ENCODE measurements at places on chromosomes 12 and 14.

- no peak for DNase-seq
Observed at GRCh38 chr14:97120611-97121031, 323.4 kb downstream of the VRK1 start.

DNA sequence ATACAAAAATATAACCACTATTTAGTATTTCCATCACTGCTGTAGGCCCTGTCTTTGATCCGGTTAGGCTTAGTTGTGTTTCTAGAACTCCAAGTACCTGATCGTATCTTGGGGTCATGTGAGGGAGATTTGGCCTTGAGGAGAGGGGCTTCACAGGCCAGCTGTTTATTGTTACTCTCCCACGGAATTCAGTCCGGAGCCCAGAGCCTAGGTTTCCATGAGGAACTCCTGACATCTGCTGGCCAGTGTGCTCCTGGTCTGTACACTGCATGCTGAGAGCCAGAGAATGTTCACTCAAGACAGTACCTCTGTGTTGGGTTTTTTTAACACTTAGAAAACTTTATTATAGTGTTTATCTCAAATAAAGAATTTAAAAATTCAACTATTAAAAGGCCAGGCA lies 341.0 kb upstream of the TMEM132C start:
- DNase-seq = no peak

DNA sequence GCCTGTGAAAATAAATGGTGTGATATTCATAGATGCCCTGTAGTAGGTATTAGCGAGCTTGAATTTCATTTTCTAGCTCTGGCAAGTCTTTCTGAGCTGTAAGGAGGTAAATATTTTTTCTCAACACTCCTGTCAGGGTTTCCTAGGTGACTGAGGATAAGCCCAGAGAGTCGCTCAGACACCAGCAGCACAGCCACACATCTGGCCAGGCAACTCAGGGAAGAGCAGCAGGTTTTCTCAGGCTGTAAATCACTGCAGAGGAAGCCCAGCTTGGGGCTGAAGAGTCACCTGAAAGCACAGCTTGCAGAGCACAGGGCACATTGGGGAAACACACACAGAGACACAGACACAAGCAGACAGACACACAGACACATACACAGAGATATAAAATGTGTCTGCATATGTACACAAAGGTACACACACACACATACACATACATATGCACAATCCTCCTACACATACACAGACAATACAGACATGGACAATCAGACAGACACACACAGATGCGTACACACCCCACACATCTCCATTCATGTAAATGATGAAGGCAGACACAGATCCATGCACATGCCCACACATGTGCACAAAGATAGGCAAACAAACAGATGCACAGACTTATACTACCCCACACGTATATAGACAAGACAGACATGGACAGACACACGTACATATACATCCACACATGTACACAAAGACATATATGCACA lies 232.0 kb upstream of the TMTC1 start:
- DNase-seq = no peak

GRCh38 chr12:69840727-69841126 lies 15.7 kb downstream of the MYRFL start:
- no peak for DNase-seq

DNA sequence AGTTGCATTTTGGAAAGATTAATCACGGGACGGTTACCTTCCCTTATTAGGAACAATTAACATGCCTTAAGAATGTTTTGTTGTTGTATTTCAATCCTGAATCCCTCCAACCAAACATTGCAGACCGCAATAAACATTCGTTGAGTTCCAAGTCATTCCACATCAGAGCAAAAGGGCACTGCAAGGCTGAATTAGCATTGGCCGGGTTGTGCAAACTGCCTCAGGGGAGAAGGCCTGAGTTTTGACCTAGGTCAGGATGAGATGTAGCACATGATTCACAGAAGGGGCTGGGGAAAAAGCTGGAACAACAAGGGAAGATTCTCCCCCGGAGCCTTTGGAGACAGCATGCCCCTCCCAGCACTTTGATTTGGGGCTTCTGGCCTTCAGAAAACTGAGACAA lies 82.1 kb upstream of the BDKRB2 start:
- DNase-seq = no peak

DNA sequence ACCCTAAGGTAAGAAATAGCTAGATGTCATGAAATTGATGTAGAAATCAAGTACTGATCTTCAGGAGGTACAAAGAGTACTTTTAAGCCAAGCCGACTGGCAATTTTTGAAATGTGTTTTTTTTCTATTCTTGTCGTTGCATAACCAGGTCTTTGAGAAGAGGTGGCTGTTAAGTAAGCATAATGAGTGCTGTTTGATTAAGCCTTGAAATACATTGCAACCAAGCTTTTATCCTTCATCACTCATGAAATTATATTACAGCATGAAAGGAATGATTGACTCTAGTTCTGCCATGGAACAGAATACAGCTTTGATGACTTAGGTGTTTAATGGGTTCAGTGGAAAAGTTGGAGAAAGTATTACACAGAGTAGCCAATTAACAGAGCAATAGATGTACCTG lies 1720.2 kb upstream of the SEL1L start:
- no peak for DNase-seq

- no peak for DNase-seq
Observed at GRCh38 chr14:29851397-29851796, 76.2 kb downstream of the PRKD1 start.

DNA sequence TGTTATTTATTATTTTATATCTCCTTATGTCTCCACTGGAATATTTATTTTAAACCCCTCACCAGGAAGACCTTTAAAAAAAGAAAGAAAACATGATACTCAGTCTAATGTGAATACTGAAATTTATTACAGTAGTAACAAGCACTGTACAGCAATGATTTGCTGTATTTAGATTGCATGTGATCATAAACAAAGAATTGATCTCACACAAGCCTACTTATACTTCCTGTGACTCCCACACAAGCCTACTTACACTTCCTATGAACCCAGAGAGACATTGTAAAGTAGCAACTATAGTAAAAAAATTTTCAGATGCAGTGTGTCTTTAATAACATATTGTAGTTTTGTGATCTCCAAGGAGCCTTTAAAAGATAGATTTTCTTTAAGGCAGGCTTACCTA lies 142.7 kb upstream of the SYT1 start:
- no peak for DNase-seq

DNA sequence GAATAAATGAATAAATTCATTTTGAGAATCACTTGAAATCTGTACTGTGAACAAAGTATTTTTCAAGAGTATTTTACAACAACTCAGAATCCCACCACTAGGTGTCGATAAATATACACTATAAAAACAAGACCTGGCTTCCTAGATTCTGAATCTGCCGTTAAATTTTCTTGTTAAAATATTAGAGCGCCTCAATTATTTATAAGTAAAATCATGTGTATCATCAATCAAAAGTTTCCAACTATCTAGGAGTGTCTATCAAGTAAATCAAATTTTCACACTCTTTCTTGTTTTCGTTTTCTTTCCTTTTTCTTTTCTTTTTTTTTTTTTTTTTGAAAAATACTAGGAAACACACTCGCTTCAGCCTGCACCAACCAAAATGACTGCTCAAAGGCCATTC lies 179.2 kb upstream of the DCN start:
- peak; percentile 9 for DNase-seq

GRCh38 chr12:568486-568885 lies 94.8 kb downstream of the NINJ2 start:
- no peak for DNase-seq

DNA sequence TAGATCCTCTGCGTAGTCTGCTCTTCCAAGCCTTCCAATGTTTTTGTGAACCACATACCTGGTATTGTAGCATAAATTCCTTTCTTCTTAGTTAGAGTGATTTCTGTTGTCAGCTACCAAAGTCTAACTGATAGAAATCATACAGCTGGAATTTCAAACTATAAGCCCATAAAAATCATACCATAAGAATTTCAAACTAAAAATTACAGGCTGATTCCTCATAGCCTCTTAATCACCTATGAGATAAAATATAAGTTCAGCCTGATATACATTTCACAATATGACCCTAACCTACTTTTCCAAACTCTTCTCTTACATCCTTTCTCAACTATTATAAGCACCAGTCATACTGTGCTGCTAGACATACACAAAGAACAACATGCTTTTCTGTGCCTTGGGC lies 64.8 kb downstream of the PTHLH start:
- no peak for DNase-seq

DNA sequence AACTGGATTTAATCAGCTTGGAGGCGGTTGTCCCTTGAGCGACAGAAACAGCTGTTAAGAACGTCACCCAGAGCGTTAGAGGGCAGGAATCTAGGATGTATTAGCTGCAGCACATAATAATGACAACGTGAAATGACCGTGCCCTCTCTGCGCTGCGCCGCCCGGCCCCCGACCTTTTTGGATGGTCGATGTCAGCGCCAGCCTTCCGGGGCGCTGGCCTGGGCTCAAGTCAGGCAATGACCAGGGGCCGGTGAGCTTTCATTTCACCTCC lies 427 bp upstream of the TMEM120B start:
- DNase-seq = no peak

GRCh38 chr14:92360651-92361370 lies 37.8 kb downstream of the SLC24A4 start:
- no peak for DNase-seq

GRCh38 chr14:99006276-99006675 lies 265.7 kb downstream of the BCL11B start:
- no peak for DNase-seq

DNA sequence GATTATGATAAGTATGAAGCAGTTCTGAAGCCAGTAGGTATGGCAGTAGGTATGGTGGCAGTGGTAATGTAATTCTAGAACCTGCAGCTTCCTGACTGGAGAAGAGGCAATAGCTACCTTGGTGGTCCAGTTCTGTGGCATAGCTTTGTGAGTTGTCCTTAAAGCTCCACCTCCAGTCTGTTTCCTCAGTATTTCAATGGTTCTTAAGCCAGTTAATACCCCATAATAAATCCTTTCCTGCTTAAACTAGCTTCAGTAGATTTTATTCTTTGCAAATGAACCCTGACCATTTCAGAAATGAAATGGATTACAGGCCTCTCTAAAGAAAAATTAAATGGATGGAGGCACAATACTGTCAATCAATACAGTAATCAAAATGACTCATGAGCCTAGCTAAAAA lies 117.8 kb upstream of the KRAS start:
- DNase-seq = no peak

DNA sequence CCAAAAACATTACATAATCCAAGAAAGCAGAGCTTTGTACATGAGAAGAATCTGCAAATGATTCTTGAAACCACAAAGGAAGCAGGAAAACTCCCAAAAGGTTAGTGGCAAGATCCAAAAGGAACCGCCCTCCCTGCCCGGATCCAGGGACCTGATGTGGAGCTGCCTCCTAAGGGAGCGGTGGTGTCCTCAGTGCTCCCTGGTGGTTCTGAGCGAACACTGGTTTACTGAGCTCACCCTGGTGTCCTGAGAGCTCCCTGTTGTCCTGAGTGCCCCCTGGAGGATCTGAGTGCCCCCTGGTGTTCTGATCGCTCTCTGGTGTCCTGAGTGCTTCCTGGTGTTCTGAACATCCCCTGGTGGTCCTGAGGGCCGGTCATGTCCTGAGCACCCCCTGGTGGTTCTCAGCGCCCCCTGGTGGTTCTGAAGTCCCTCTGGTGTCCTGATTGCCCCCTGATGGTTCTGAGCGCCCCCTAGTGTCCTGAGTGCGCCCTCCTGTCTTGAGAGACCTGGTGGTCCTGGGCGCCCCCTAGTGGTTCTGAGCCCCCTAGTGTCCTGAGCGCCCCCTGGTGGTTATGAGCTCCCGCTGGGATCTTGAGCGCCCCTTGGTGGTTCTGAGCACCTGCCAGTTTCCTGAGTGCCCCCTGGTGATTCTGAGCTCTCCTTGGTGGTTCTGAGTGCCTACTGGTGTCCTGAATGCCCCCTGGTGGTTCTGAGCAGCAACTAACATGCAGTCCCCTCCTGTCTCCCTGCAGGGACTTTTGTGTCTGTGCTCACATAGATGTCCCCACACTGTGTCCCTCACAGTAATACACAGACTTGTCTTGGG lies 891.1 kb downstream of the TMEM121 start:
- peak; percentile 80 for DNase-seq

DNA sequence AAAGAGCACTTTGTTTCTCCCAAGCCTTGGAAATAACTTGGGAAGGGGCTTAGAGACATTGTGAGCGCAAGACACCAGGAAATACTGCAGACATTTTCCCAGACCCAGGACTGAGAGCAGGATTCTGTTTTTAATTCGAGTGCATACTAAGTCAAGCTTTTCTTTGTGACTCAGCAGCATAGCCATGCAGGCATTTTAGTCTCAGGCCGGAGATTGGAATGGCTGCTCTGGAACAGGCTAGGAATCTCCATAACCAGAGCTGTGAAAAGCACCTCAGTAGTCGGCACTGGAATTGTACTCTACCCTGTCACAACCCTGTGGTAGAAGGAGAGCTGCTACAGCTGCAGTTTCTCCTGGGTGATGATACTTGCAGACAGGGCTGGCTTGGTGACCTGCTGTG lies 28.9 kb upstream of the GARIN6 start:
- DNase-seq = no peak

GRCh38 chr14:37116933-37117849 lies 55.2 kb downstream of the SLC25A21 start:
- DNase-seq = no peak

DNA sequence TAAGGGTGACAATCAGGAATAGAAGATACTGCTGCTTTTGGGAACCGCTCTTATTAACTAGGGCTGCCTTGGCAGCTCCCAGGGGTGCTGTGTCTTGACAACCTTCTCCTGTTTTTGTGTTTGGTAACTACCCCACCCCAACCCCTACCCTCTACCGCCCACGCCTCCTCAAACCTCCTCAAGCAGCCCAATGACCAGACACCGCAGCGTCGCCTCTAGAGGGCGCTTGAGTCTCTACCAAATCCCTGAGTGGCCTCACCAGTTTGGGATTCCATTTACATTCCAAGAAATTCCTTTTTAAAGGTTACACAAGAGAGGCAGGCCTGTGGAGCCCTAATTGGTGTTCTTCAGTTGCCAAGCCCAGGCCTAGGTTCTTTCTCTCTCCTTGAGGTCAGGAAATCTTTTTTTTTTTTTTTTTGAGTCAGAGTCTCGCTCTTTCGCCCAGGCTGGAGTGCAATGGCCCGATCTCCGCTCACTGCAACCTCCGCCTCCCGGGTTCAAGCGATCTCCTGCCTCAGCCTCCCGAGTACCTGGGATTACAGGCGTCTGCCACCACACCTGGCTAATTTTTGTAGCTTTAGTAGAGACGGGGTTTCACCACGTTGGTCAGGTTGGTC lies 72.4 kb upstream of the USP44 start:
- peak; percentile 62 for DNase-seq

Data from GM13976 (cell line).